ENCODE measurements at places on chromosomes 11 and 22. TPM values are rescaled to one million over a fixed set of nuclear protein-coding genes. Genes with fewer than 3 reads are reported as not detected.
A peak's percentile ranks its signal among the peaks of the same experiment; 100 is the strongest.

The LMNTD2 gene
- total RNA-seq = 0.81 TPM

The FZD4 gene
- not detected for total RNA-seq

GRCh38 chr11:64449381-64450167, 90.6 kb downstream of the RPS6KA4 start:
- DNase-seq = peak; percentile 81
- H3K36me3 ChIP-seq = no peaks in the 10 kb centered on the region
- peak overlapping the region; percentile 66 for H3K4me3 ChIP-seq
- H3K27ac ChIP-seq = no peak overlapping the region

The FOLR1 gene
- not detected for total RNA-seq

GRCh38 chr11:111408789-111409727, 30.0 kb upstream of the POU2AF1 start:
- no peaks in the 10 kb centered on the region for H3K27me3 ChIP-seq
- H3K27ac ChIP-seq = no peak overlapping the region
- DNase-seq = no peak
- no peak overlapping the region for H3K4me3 ChIP-seq
- peaks cover 22% of the 10 kb centered on the region for H3K4me1 ChIP-seq

DNA sequence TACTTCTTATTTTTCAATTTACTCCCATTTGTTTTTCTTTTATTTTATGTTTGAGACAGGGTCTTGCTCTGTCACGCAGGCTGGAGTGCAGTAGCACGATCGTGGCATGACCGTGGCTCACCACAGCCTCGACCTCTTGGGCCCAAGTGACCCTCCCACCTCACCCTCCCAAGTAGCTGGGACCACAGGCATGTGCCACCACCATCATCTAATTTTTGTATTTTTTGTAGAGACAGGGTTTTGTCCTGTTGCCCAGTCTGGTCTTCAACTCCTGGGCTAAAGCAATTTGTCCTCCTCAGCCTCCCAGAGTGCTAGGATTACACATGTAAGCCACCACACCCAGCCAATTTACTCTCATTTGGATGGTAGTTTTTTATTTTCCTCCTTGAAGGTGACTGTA, 679.3 kb upstream of the CCDC179 start:
- no peak overlapping the region for H3K27ac ChIP-seq
- DNase-seq = no peak
- no peak overlapping the region for H3K4me3 ChIP-seq
- no peaks in the 10 kb centered on the region for H3K4me1 ChIP-seq

The MIAT gene
- 26.3 TPM for total RNA-seq

GRCh38 chr22:42912059-42912458, 55.0 kb upstream of the ARFGAP3 start:
- no peaks in the 10 kb centered on the region for H3K36me3 ChIP-seq
- no peak for DNase-seq
- peaks cover 5% of the 10 kb centered on the region for H3K4me1 ChIP-seq
- H3K27ac ChIP-seq = no peak overlapping the region
- no peak overlapping the region for H3K4me3 ChIP-seq
- H3K27me3 ChIP-seq = no peaks in the 10 kb centered on the region

DNA sequence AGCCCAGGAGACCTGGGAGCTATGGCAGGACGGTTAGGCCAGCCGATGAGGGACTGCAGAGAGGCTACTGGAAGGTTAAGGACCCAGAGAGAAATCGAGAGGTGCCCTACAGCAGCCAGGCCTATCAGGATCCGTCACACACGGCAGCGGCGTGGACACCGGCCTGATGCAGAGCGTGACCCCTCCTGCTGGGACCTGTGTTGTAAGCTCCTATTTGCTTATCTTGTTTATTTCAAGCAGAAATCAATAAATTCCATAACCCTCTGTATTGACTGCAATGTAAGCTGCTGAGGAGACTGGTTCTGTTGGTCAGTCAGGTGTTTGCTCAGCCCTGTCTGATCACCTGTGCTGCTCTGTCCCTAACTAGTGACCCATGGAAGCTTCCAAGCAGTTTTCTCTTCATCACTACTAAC, 39.9 kb downstream of the PPP2R1B start:
- H3K4me3 ChIP-seq = no peak overlapping the region
- H3K36me3 ChIP-seq = peaks cover 34% of the 10 kb centered on the region
- no peak for DNase-seq
- H3K27me3 ChIP-seq = no peaks in the 10 kb centered on the region

GRCh38 chr11:101456812-101457211, 127.0 kb downstream of the TRPC6 start:
- no peaks in the 10 kb centered on the region for H3K4me1 ChIP-seq
- no peak for DNase-seq
- no peaks in the 10 kb centered on the region for H3K27me3 ChIP-seq
- H3K4me3 ChIP-seq = no peak overlapping the region
- no peaks in the 10 kb centered on the region for H3K36me3 ChIP-seq
- H3K27ac ChIP-seq = no peak overlapping the region

GRCh38 chr22:38716271-38716670, 10.5 kb downstream of the GTPBP1 start:
- no peak for DNase-seq
- H3K4me3 ChIP-seq = no peak overlapping the region
- H3K27me3 ChIP-seq = no peaks in the 10 kb centered on the region
- H3K36me3 ChIP-seq = peaks cover 30% of the 10 kb centered on the region

- no peak overlapping the region for H3K4me3 ChIP-seq
- peaks cover 5% of the 10 kb centered on the region for H3K36me3 ChIP-seq
- DNase-seq = no peak
- peaks cover 3% of the 10 kb centered on the region for H3K4me1 ChIP-seq
- H3K27me3 ChIP-seq = no peaks in the 10 kb centered on the region
Observed at GRCh38 chr22:44734801-44735517, 17.4 kb upstream of the ARHGAP8 start.

The PLA2G3 gene
- total RNA-seq = not detected

DNA sequence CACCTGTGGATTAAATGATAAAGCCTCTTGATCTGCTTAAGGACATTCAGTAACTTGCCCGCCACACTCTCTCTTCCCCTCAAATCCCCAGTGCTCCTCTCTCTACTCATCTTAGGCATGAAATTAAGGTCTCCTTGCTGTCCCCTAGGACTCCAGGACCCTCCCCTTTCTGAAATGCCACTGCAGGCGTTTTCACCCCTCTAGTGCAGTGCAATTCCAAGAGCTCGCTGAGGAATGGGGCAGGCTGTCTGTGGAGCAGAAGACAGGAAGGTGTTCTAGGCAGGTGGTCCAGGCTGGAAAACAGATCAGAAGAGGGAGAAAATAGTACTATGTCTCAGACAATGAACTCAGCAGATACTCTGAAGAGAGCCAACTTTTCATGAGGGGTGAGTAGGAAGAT, 55.8 kb upstream of the ARHGAP42 start:
- no peak overlapping the region for H3K4me3 ChIP-seq
- no peak for DNase-seq
- no peaks in the 10 kb centered on the region for H3K27me3 ChIP-seq

The LRRC74B gene
- total RNA-seq = not detected

The NPAS4 gene
- 0.34 TPM for total RNA-seq

- H3K27ac ChIP-seq = peak overlapping the region; percentile 96
- H3K36me3 ChIP-seq = peaks cover 24% of the 10 kb centered on the region
- peak overlapping the region; percentile 90 for H3K4me3 ChIP-seq
- peaks cover 49% of the 10 kb centered on the region for H3K4me1 ChIP-seq
- no peaks in the 10 kb centered on the region for H3K27me3 ChIP-seq
Observed at GRCh38 chr22:31748490-31748889, 1.4 kb downstream of the PRR14L start.

DNA sequence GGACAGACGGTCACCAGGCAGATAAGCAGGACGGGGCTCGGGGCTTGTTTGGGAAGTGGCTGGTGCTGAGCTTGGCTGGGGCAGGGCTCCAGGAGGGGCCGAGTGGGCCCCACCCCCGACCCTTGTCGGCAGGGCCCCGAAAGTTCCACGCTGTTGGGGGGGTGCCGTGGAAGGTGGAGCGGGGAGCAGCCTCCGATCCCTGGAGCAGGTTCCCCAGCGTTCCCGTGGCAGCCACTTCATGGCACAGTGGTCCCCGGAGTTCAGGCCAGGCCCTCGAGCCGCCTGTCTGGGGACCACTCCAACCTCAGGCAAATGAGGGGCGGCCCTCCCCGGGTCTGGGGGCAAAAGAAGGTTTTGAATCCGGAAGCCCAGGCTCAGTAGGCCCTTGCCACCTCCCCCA, 46.7 kb upstream of the PPARA start:
- H3K36me3 ChIP-seq = no peaks in the 10 kb centered on the region
- no peaks in the 10 kb centered on the region for H3K27me3 ChIP-seq
- no peak for DNase-seq
- no peaks in the 10 kb centered on the region for H3K4me1 ChIP-seq
- H3K4me3 ChIP-seq = no peak overlapping the region

DNA sequence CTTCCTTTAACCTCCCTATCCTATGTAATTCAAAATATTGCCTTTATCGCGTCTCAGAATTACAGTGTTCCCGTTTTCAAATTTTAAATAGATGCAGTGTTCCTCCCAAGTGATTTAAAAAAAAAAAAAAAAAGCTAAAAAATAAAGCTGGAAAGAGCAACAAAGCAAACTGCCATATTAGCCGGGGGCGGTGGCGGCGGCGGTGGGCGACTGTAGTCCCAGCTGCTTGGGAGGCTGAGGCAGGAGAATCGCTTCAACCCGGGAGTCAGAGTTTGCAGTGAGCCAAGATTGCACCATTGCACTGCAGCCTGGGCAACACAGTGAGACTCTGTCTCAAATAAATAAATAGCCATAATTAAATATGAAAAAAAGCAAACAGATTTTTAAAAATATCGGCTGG, 5.5 kb upstream of the AGBL2 start:
- no peaks in the 10 kb centered on the region for H3K27me3 ChIP-seq
- H3K36me3 ChIP-seq = peaks cover 61% of the 10 kb centered on the region
- H3K27ac ChIP-seq = no peak overlapping the region
- no peak for DNase-seq
- H3K4me1 ChIP-seq = peaks cover 14% of the 10 kb centered on the region
- H3K4me3 ChIP-seq = no peak overlapping the region

DNA sequence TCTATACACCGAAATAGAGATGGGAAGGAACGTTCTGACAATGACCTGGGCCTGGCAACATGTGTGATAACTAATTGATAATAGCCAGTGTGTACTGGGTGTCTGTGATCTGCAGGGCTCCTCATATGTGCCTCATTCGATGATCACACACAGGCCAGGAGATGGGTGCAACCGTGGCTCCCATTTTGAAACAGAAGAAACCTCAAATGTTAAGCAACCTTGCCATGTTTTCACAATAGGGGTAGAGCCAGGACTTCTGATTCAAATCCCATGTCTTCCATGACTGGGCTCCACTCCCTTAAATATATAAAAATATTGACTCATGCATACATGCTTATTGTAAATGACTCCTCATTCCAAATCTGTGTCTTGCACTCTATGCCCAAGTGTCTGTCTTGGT, 11.1 kb downstream of the APOL3 start:
- no peak overlapping the region for H3K27ac ChIP-seq

- no peak for DNase-seq
- H3K4me1 ChIP-seq = no peaks in the 10 kb centered on the region
- no peak overlapping the region for H3K4me3 ChIP-seq
- H3K27ac ChIP-seq = no peak overlapping the region
- H3K27me3 ChIP-seq = no peaks in the 10 kb centered on the region
Observed at GRCh38 chr11:115672999-115673411, 168.8 kb upstream of the CADM1 start.

DNA sequence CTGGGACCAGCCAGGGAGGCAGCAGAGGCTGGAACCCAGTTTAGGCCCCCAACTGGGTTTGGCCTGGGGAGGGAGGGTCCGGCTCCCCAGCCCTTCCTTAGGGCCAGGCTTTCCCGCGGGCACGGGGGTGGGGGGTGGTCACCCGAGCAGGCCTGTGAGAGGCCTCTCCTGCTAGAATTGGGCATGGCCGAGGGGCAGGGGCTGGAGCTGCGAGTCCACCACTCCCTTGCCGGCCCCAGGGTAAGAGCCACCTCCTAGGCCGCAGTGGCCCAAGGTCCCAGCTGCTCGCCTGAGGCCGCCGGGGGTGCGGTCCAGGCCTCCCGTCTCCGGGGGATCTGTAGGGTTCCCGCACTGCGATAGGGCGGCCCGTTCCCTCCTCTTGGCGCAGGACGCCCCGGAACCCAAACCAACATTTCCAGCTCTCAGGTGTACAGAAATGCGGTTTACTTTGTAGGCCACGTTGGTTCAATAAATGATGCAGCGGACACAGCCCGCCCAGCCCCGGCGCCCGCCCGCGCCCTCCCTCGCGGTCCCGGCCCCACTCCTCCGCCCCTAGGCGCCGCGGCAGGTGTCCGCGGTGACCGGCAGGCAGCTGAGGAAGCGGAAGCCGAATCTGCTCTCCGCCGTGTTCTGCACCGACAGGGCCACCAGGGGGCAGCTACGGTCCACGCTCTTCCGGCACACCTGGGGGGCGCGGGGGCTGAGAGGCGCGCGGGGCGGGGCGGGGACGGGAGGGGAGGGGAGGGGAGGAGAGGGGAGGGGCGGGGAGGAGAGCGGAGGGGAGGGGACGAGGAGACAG, 5.9 kb downstream of the LMNTD2 start:
- DNase-seq = peak; percentile 81
- peak overlapping the region; percentile 43 for H3K4me3 ChIP-seq
- no peak overlapping the region for H3K27ac ChIP-seq
- H3K27me3 ChIP-seq = peaks cover 10% of the 10 kb centered on the region
- no peaks in the 10 kb centered on the region for H3K36me3 ChIP-seq
- H3K4me1 ChIP-seq = peaks cover 3% of the 10 kb centered on the region

GRCh38 chr11:76149713-76150112, 56.6 kb downstream of the WNT11 start:
- no peak overlapping the region for H3K27ac ChIP-seq
- H3K27me3 ChIP-seq = peaks cover 7% of the 10 kb centered on the region
- H3K4me1 ChIP-seq = peaks cover 26% of the 10 kb centered on the region
- H3K4me3 ChIP-seq = no peak overlapping the region
- no peaks in the 10 kb centered on the region for H3K36me3 ChIP-seq

GRCh38 chr22:22584722-22585121, 25.7 kb upstream of the PRAME start:
- peaks cover 22% of the 10 kb centered on the region for H3K27me3 ChIP-seq
- no peak for DNase-seq
- no peak overlapping the region for H3K4me3 ChIP-seq
- H3K27ac ChIP-seq = no peak overlapping the region
- no peaks in the 10 kb centered on the region for H3K4me1 ChIP-seq

The IFTAP gene
- total RNA-seq = 1.5 TPM

DNA sequence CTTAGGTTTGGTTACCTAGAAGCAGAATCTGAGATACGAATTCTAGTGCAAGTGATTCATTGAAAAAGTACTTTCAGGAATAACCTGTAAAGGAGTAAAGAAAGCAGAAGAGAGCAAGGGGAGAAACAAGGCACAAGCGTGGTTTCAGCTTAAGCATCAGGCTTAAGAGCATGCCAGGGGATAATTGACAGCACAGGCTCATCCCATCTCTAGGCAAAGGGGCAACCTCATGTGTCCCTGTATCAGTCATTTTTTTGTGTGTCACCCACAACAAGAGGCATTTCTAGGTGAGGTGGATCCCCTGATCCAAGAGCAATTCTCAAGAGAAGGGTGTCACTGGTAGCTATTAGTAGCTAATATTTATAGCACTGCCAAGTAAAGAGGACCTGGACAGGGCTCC, 8.0 kb downstream of the PATE2 start:
- H3K27ac ChIP-seq = no peak overlapping the region
- H3K27me3 ChIP-seq = peaks cover 10% of the 10 kb centered on the region
- H3K36me3 ChIP-seq = no peaks in the 10 kb centered on the region
- H3K4me3 ChIP-seq = no peak overlapping the region

Measured in activated CD8-positive, alpha-beta T cell treated with anti-CD3 and anti-CD28 coated beads, Interleukin-2, amount 10 ng/mL, durations not matched to agents 7 days and 5 days (primary cell).